ENCODE measurements at places on chromosomes 13 and 19.

GRCh38 chr13:31538067-31539042 lies 201.0 kb upstream of the RXFP2 start:
- DNase-seq = no peak

DNA sequence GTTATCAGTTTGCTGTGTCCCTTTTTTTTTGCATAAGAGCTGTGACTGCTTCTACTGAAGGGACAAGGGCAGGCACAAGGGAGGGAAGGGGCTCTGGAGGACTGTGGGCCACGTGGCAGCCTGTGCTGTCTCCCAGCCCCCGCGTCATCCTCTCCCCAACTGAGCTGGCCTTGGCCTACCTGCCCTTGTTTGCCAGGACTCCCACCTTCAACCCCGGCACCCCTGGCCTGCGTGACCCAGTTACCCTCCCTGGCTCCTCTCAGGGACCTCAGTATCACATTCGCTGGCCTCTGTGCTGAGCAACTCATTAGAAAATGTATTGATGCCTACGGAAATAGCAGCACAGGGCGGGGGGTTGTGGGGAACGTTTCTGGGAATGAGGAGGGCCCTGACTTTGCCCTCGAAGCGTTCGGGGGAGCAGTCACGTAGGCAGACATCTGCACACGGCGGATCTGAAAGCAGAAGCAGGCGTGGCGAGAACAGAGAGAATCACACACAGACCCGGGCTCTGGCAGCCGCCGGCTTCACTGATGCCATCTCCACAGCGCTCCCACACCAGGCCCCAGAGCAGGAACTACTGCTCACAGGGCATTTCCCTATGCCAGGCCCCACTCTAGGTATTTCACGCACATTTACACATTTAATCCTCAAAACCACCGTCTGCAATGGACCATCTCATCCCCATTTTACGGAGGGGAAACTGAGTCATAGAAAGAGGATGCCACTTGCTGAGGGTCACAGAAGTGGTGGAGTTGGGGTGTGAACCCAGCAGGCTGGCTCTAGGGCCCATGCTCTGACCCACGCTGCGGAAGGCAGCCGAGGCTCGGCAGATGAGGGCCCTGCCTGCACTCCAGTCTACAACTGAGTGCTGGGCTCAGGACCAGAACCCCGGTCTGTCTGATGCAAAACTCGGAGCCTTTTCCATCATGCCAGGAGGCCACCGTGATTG lies 5.7 kb upstream of the ATF5 start:
- no peak for DNase-seq

GRCh38 chr19:34664168-34664567 lies 12.8 kb downstream of the SCGB2B2 start:
- DNase-seq = no peak

DNA sequence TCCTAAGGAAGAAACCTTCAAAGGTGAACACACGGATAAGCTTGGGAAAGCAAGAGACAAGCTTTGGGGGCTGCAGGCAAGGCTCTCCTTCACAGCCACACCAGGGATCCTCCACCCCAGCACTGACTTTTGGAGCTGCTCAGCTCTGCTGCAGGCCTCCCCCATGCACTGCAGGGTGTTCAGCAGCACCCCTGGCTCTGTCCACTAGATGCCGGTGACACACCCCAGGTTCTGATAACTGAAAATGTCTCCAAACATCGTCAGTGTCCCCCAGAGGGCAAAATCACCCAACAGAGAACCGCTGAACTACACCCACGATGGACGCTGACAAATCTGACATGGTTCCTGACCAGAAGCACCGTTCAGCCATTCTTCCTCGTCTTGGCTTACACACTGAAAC lies 90.5 kb downstream of the STK24 start:
- DNase-seq = no peak

DNA sequence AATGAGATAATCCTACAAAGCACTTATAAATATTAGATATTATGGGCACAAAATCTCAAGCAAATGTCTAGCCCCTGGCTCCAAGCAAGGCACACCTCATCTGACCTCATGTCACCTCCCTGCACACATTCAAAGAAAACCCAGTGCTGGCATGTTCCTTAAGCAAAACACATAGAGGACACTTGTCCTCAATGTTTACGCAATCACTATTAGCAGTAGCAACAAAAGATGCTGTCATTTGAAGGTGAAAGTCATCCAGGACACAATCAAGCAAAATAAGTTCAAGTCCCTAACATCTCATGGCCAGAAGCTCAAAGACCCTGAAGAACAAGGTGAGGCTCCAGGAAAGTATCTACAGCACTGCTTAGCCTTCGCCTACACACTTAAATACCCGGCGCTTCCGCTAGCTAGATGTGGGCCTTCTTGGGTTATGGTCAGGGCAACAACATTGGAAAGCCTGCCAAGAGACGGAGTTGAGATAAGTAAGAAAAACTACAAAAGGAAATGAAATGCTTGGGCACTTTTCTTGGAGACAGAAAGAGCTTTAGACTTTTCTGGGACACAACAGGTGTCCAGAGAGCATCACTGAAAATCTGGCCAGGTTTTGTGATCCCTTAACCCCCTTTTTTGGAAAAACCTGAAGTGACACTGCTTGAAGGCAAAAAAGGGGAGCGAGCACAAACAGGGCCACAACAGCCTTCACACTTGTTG lies 85.7 kb downstream of the FOXO1 start:
- no peak for DNase-seq

- DNase-seq = no peak
These were observed 15.6 kb downstream of the SCGB2B2 start for GRCh38 chr19:34661357-34661756.

DNA sequence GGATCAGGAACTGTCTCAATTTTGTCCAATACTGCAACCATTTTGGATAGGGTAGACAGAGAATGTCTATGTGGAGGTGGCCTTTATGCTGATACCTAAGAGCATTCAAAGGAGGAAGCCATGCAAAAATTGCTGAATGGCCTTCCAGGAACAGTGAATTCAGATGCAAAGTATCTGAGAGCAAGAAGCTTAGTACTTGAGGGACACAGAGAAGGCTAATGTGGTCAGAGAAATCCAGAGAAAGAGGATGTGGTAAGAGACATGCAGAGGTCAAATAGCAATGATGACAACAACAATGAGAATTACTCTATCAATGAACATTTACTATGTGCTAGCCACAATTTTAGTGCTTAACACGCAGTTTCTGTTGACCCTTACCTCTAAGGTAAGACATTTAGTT lies 785.6 kb upstream of the KLHL1 start:
- no peak for DNase-seq

- DNase-seq = no peak
These were observed 304.0 kb downstream of the SPRY2 start for GRCh38 chr13:80036845-80037504.

- DNase-seq = no peak
These were observed 113.7 kb upstream of the OXGR1 start for GRCh38 chr13:97107815-97108529.

- no peak for DNase-seq
These were observed 7.5 kb upstream of the SBNO2 start for GRCh38 chr19:1181606-1182005.

GRCh38 chr13:40668335-40668734 lies 1.9 kb upstream of the FOXO1 start:
- peak; percentile 66 for DNase-seq

- DNase-seq = no peak
These were observed 211.3 kb downstream of the PCCA start for GRCh38 chr13:100300243-100300642.

DNA sequence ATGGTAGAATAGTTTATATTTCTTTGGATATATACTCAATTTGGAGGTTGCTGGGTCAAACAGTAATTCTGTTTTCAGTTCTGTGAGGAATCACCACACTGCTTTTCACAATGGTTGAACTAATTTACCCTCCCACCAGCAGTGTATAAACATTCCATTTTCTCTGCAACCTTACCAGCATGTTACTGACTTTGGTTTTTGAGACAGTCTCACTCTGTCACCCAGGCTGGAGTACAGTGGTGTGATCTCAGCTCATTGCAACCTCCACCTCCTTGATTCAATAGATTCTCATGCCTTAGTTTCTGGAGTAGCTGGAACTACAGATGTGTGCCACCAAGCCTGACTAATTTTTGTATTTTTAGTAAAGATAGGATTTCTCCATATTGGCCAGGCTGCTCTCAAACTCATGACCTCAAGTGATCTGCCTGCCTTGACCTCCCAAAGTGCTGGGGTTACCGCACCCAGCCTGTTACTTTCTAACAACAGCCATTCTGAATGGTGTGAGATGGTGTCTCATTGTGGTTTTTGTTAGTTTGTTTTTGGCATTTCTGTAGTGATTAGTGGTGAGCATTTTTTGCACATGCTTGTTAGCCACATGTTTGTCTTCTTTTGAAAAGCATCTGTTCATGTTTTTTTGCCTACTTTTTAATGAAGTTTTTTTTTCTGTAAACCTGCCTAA lies 12.5 kb downstream of the ZNF714 start:
- no peak for DNase-seq

- DNase-seq = no peak
These were observed 14.2 kb upstream of the PROZ start for GRCh38 chr13:113144255-113144629.

DNA sequence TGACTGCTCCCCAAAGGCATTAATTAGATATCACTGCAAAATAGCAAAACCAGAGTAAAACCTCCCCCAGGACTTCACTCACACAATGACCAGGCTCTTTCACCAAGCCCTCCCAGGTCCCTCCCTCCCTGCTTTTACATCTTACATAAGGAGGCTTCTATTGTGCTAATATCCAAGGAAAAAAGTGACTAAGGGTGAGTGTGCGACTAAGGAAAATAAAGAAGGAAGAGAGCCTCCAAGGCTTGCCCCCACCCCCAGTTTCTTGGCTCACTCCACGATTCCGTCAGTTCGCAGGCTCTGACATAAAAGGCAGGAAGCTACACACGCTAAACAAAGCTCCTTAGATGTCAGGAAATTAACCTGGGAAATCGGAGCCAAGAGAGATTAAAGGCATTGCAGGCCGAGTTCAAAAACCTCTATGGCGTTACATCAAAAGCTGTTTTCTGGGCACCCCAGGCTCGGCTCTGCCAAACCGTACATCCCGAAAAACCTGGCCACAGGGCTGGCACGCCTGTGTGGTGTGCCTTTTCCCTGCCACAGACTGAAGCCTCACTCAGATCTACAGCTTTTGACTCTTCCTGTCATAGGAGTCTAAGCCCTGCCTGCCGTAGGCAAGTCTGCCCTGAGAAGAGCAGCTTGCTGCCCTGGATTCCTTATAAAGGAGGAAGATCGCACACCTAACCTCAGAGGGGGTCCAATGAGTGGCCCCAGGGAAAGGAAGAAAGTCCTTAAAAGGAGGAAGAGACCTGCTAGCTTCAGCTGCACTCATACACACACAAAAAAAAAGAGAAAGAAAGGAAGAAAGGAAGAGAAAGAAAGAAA lies 67.0 kb upstream of the SERP2 start:
- no peak for DNase-seq

- peak; percentile 67 for DNase-seq
These were observed at the start of gene PLVAP for GRCh38 chr19:17376935-17377600. PLVAP (minus strand) TSS chr19:17377342; CDS start chr19:17377288, 54 bp downstream.

- no peak for DNase-seq
These were observed 166.3 kb upstream of the SOX21 start for GRCh38 chr13:94878602-94879165.

DNA sequence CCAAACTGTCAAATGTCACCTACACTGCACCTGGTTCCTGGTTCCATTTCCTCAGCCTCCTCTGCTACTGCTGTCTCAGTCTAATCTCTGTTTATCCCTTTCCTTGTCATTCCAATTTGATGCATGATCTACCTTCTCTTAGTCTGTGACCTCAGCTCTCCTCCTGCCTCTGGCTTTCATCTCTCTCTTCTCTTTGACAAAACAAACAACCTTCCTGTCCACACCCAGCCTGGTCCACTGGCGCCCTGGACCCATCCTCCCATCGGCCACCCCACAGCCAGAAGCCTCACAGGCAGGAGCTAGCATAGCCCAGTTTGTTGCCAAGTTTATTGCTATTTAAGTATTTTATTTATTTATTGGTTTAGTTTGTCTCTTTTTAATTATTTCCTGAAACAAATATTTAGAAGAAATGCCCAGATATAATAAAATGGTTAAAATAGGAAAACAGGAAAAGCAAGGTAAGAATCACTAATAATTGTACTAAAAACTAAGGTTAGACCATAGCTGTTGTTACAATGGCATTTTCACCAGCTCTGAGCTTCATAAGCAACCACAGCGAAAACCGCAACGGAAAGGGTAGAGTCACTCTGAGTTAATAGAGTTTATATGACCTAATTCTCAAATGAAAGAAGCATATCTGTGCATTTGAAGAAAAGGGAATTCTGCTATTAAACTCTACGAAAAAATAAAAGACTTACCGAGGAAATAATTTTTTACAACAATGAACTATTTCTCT lies 68.6 kb downstream of the EFNB2 start:
- DNase-seq = no peak

DNA sequence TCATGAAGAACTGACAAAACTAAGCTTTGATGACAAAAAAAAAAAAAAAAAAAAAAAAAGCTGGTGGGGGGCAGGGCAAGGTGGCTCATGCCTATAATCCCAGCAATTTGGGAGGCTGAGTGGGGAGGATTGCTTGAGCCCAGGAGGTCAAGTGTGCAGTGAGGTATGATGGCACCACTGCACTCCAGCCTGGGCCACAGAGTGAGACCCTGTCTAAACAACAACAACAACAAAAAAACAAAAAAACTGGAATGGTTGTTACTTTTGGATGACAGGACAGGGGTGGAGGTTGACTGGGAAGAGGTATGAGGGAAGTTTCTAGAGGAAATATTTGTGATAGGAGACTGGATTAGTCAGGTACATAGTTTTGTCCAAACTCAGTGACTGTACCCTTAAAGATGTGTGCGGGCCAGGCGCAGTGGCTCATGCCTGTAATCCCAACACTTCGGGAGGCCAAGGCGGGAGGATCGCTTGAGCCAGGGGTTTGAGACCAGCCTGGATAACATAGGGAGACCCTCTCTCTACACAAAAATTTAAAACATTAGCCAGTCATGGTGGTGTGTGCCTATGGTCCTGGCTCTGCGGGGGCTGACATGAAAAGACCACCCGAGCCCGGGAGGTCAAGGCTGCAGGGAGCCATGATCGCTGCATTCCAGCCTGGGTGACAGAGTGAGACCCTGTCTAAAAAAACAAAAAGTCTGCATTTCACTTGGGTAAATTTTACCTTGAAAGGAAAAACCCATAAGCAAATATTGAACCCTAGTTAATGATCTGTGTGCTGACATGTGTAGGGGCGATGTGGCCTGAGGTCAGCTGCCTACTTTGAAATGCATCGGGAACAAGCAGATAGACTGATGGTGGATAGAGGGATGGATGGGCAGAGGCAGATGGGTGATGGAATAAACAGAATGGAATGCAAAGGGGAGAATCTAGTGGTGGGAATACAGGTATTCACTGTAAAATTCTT lies 37.0 kb downstream of the CERS4 start:
- DNase-seq = no peak

DNA sequence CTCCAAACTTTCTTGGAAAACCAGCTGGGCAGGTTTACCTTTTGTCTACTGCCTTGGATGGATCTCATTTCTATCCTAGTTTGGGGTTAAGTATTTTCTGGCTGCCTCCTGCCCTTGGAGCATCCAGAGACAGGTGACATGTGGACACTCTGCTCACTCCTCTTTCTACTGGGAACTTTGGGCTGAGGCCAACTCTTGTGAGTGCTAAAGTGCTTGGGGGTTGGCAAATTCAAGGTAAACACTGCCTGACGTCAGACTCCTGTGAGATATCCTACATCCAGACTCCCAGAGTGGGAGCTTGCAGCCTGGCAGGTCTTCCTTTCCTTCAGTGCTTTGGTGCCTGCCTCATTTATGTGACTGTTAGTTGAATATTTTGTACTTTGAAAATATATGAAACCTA lies 388.1 kb downstream of the KCNRG start:
- DNase-seq = no peak

- DNase-seq = no peak
These were observed 40.4 kb downstream of the LRCH1 start for GRCh38 chr13:46593398-46593797.

- no peak for DNase-seq
These were observed 1887.4 kb downstream of the PCDH9 start for GRCh38 chr13:65342541-65343337.

GRCh38 chr13:113567681-113568080 lies 16.9 kb upstream of the TFDP1 start:
- DNase-seq = no peak
